ENCODE measurements at places on chromosomes 12 and 14. TPM values are rescaled to one million over a fixed set of nuclear protein-coding genes. Genes with fewer than 3 reads are reported as not detected.

- DNase-seq: no peak
Measured at GRCh38 chr14:23804817-23805216, 148.8 kb upstream of the DHRS4 start.

DNA sequence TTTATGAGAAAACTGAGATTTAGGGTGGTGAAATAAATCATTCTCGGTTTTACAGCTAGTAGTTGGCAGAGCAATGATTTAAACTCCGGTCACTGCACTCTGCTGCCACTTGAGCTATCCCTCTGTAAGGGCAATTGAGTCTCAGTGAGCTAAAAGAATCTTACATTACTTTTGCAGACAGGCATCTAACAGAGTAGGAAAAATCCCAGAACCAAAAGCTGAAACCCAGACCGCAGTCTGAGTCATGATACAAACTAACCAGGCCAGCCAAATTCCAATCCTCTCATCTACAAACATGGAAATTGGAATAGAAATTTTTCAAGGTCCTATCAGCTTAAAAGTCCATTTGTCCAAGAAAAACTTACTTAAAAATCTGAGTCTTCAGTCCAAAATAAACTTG is 73.7 kb downstream of the ANKS1B start:
- peak; percentile 90 for DNase-seq

DNA sequence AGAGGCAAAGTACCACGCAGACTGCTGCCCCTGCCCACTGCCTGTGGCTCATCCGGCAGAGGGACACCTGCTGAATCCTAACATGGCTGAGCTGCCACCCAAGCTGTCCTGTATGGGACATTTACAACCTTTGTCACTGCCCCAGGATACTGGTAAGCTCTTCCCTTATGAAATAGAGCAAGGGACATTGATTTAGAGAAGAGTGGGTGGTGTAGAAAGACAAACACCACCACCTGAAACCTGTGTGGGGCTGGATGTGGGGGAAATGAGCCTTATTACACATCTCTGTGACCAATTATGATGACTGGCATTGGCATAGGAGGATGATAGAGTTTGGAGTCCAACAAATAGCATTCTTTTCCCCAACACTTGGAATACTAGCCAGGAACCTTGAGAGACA is 81.2 kb upstream of the GZMB start:
- no peak for DNase-seq

- no peak for DNase-seq
Measured at GRCh38 chr12:26741584-26742227, 91.3 kb downstream of the ITPR2 start.

The ZBTB39 gene
- total RNA-seq: 4.0 TPM
